Karpas-422 (cell line): ENCODE measurements at places on chromosomes 6 and 20. TPM values are rescaled to one million over a fixed set of nuclear protein-coding genes. Genes with fewer than 3 reads are reported as not detected.

DNA sequence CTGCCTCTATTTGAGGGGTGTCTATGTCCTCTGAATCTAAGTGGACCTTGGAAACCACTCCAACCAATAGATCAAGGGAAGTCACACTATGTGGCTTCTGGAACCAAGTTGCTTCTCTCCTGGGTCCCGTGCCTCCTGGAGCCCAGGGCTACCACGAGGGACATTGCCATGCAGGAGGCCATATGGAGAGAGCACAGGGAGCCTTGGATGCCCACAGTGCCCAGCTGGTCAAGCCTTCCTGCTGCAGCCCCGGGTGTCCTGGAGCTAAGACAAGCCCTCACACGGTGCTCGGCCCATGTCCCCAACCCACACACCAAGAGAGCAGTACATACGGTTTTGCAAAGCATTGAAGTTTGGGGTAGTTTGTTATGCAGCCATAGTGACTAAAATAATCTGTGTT lies 231.6 kb downstream of the SYNDIG1 start:
- no peak for DNase-seq

DNA sequence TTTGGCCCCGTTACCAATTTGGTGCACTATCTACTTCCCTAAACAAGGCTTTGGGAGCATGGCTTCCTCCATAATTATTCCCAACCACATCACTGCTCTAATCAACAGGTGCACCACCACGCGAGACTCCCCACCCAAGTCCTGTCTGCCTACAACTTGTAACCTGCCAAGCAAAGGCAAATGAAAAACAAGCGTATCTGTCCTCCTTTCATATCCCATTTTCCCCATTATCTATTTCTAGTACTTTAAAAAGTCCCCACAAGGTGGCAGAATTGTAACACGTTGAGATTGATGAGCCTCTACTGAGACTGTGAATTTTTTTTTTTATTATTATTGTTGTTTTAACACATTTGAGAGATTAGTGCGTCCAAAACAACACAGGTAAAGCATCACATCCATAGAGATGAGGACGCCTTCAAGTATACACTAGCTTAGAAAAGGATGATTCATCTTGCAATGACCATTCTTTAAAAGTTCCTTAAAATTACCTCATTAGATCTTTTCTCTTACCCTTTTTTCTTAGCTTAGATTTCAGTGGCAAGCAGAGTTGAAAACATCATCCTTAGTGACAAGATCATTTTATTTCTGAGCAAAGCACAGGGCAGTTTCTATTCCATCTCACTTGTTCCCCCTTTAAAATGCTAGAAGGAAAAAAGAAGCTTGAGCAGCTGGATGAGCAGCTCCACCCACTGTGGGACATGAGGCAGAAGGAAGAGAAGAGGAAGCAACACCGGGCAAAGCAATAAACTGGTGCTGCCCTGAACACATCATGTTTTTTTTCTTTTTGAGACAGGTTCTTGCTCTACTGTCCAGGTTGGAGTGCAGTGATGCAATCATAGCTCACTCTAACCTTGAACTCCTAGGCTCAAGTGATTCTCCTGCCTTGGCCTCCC lies 210.8 kb downstream of the ARHGAP18 start:
- DNase-seq: peak; percentile 85

- DNase-seq: no peak
Measured at GRCh38 chr6:150929416-150929815, 63.9 kb downstream of the MTHFD1L start.

DNA sequence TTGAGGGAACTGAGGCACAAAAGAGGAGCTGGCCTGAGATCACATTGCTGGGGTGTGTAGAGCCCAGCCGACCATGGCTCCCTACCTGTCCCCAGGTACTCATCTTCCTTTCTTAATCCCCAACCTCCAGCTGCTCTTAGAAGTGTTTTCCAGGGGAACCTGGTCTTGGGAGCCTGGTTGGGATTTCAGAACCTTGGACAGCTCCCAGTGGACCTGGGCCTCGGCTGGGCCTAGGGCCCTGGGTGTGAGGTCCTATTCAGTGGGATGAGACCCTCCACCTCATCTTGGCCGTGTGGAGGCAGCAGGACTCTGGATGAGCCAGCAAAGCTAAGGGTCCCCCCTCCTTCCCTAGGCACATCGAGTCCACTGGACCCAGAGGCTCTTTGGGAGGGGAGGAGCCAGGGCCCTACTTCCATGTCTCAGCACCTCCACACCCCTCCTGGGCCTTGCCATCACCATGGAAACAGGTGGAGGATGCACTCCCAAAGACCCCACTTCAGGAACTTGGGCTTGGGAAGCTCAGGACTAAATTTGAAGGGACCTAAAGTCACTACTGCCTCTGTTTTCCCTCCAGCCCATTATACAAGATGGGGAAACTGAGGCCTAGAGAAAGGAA lies 38.5 kb downstream of the DLGAP4 start:
- DNase-seq: peak; percentile 69

DNA sequence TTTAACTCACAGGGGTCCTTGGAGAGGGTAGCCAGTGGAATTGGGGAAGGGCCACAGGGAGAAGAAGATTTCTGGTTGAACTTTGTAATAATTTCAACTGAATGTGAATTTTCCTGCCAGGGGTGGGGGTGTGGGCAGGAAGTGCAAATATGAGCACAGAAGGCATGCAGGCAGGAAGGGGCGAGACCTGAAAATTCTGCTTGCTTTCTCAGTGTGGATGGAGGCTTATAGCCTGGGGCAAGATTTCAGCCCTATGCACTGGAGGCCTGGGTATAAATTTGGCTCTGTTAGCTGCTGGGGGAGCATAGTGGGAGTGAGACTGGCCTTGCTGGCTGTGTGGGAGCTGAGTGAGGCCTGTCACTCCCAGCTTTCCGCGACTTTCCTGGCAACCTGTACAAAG lies 54.4 kb downstream of the PERP start:
- no peak for DNase-seq

GRCh38 chr6:167856999-167857660 lies 30.4 kb downstream of the AFDN start:
- no peak for DNase-seq

DNA sequence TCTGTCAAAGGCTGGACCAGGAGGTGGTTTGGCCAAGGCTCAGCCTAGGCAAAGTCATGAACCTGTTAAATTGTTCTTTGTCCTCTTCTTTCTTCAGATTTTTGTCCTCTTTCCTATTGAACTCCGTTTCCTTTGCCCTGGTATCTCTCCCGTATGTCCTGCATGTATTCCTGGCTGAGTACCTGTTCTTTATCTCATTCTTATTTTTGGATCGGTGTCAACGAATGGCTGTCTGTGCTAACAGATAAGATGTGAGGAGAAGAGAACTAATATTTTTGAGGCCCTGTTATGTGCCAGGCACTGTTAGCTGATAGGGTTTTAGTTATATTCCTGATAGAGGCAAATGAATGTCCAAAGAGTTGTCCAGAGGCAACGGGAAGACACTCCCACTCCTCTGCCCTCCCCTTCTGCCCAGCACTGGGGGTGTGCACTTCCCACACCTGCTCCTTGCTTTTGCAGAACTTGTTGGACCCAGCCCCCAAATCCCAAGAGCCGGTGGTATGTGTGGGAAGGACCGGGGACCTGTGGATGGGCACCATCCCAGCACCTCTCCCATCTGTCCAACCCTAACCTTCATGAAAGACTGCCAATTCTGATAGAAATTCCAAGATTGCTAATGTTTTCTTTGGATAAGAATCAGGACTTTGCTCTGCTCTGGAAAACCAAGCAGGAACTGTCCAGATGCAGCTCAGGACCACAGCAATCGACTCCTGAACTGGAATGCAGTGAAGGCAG lies 20.6 kb downstream of the MMP24OS start:
- no peak for DNase-seq

- DNase-seq: no peak
Measured at GRCh38 chr20:15220009-15220656, 882.7 kb upstream of the FLRT3 start.

DNA sequence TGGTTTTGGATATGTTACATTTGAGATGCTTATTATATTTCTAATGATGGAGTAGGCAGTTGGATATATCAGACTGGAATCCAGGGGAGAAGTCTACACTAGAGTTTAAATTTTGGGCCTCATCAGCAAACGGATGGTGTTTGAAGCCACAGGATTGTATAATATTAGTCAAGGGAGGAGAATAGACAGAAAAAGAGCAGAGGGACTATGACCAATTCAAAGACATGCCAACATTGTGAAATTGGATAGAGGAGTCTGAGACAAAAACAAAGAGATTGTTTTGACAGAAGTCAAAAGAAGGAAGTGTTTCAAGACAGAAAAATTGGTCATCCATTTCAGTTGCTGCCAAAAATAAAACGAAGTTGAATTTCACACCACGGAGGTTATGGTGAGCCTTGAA lies 66.5 kb downstream of the NOX3 start:
- DNase-seq: no peak

DNA sequence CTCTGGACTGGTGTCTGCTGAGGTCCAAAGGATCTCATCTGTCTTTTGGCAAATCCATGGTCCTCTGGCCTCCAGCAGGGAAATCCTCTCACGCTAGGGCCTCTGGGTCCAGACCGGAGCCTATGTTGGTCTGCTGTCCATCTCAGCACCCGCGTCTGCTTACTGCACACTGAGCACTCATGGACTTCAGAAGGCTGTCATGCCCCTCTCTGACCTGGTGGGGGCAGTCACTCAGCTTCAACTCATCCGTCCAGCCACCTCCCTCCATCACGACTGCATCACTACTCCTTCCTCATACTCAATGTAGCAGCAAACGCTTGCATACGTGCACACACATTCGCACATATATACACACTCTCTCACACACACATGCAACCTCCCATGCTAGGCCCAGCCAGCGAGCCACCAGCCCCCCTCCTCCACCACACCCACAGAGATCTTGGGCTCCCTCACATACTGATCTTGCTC lies 33.3 kb downstream of the GABRR2 start:
- DNase-seq: peak; percentile 89

GRCh38 chr20:44171775-44172571 lies 15.0 kb downstream of the JPH2 start:
- no peak for DNase-seq

DNA sequence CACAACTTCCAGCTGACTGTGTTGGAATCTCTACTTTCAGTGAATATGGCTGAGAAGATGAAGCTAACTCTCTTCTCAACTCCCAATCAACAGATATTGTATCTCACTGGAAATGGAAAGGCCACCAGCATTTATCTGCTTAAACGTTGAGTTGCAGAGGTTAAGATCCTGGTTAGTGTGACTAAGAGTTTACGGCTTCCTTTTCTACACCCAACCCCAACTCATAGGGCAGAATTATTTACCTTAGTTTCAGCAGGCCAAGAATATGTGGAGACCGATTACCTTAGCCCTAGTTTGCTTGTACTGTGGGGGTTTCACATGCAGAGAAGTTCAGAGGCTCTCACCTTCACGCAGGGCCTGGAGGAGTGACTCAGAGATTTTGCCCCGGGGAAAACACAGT lies 1026.6 kb downstream of the EYS start:
- DNase-seq: no peak

- DNase-seq: no peak
Measured at GRCh38 chr6:107987805-107988204, 29.8 kb upstream of the SEC63 start.

DNA sequence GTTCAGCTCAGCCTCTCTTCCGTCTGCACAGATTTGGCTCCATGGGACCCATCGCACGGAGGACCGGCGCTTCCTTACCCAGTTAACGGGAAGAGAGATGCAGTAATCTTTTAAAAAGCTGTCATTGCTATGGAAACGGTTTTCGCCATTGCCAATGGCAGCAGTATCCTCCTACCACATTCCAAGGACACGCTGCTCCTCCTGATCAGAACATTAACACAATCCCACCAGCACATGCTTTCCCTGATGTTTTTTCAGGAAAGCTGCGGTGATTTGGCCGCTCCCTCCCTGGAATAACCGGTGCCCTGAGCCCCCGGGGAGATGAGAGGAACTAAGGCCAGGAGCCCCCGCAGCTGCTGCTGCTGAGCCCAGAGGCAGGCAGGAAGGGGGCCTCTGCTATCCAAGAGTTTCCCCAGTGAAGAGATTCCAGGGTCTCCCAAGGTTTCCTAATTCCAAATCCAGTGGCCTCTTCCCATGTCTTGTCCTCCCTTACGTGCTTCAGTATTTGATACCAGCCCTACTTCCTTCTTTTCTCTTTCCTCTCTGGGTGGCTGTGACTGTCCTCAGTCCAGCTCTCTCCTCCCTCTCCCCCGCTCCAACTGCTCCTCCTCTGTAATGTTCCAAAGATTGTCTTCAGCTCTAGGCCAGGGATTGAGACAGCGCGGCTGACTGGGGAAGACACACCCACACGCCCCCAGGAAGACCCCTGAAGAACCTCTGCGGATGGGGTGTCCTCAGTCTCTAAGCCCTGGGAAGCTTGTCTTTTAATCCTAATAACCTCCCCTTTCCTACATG lies 2.6 kb downstream of the BNIP5 start:
- no peak for DNase-seq

DNA sequence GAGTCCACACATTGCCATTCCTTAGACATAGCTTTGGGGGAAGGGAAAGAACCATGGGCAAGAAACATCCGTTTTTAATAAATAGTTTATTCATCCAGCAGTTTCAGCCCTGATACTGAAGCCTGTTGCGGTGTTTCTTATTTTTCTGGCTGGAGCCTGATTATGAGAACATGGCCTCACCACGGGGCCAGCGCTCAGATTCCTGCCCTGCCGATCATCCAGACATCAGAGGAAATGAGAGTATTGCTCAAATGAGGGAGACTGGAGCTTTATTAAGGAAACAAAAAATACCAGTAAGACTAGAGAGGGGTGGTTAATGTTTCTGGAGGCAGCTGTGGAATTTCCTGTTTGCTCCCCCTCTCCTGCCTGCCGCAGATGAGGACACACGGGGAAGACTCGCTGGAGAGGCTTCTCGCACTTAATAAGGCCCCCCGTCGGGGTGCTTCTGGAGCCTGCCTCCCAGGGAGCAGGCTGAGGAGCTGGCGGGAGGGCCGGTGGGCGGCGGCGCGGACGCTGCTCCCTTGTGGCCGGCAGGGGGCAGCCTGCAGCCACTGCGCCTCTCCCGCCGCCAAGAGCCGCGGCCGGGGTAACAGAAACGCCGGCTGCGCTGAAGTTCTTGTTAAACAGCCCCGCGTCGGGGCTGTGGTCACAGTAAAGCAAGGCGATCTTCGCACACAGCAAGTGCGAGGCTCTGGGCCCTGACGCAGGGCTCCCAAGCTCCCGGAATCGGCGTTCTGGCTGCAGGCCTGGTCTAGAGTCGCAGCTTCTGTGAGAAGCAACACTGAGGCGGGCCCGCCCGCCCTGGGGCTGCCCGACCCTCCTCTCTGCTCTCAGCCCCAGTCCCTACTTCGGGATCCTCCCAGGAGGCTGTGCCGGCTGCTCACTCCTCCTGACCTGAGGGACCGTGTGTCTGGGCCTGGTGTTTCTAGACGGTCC lies 17.5 kb downstream of the LEMD2 start:
- peak; percentile 86 for DNase-seq

GRCh38 chr20:17210387-17210786 lies 16.5 kb upstream of the PCSK2 start:
- DNase-seq: no peak

- no peak for DNase-seq
Measured at GRCh38 chr6:156780962-156781853, 4.0 kb downstream of the ARID1B start.

Gene TENT5A
- total RNA-seq: not detected in 2 replicates

Gene EYA4
- total RNA-seq: not detected in 2 replicates

Gene FABP7
- not detected in 2 replicates for total RNA-seq

Gene C6orf89
- 42.9 and 53.1 TPM in 2 replicates for total RNA-seq

Gene PFDN4
- total RNA-seq: 70.7 and 80.0 TPM in 2 replicates

Gene SLC16A10
- 0.37 and 1.6 TPM in 2 replicates for total RNA-seq

Gene PRDM13
- total RNA-seq: not detected in 2 replicates

Gene CCN5
- not detected in 2 replicates for total RNA-seq
